IPS DF 6.9 (cell line): ENCODE measurements at places on chromosomes 2 and 18.

GRCh38 chr18:78208461-78208860 lies 771.2 kb upstream of the SALL3 start:
- H3K27ac ChIP-seq = no peak overlapping the region
- DNase-seq = no peak
- no peaks in the 10 kb centered on the region for H3K27me3 ChIP-seq
- H3K4me1 ChIP-seq = peaks cover 2% of the 10 kb centered on the region; the same call in 1 of the 2 replicates
- no peaks in the 10 kb centered on the region for H3K36me3 ChIP-seq

DNA sequence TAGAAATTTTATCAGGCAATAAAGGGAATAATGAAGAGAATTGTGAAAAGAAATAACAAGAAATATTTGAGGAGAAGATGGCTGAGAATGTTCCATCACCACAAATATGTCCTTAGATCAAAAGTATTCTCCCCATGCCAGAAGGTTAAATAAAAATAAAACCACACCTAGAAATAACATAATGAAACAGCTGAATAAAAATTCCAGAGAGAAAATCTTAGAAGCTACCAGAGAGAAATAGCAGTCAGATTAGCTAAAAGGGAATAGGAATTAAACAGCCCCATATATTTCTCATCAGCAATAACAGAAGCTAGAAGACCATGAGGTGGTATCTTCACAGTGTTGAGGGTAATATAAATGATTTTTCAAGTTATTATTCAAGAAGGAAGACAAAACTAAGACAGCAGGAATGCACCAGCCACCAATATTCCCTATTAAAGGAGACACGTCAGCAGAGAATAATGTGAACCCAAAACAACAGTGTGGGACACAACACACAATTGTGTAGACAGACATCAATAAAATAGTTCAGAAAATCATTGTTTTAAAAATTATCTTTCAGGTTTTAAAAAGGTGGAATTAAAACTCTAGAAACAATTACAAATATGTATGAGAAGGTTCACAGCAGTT lies 82.0 kb upstream of the NEDD4L start:
- H3K27me3 ChIP-seq = no peaks in the 10 kb centered on the region
- H3K36me3 ChIP-seq = no peaks in the 10 kb centered on the region
- DNase-seq = no peak

DNA sequence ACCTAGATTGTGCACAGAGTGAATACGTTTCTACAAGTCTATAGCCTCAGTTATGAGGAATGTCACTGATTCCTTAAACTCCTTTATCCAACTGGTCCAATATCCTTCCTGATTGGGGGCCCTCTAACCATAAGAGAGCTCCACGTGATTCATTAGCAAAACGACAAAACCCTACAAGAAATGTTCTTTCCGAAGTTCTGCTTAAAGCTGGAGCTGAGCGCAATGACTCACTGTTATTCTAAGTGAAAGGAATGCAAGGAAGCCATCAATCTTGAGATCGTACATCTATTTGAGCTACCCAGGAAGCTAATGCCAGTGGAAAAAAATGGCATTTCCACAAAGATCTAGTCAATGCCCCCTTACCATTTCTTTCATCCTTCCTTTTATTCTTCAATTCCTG lies 354.9 kb upstream of the CDH20 start:
- DNase-seq = no peak
- no peak overlapping the region for H3K27ac ChIP-seq
- H3K27me3 ChIP-seq = no peaks in the 10 kb centered on the region
- H3K36me3 ChIP-seq = no peaks in the 10 kb centered on the region

- no peaks in the 10 kb centered on the region for H3K36me3 ChIP-seq
- no peaks in the 10 kb centered on the region for H3K27me3 ChIP-seq
- H3K4me1 ChIP-seq = no peaks in the 10 kb centered on the region; the same call in 1 of the 2 replicates
- no peak overlapping the region for H3K27ac ChIP-seq
- DNase-seq = no peak
Measured at GRCh38 chr2:3312576-3313345, 64.9 kb downstream of the EIPR1 start.

DNA sequence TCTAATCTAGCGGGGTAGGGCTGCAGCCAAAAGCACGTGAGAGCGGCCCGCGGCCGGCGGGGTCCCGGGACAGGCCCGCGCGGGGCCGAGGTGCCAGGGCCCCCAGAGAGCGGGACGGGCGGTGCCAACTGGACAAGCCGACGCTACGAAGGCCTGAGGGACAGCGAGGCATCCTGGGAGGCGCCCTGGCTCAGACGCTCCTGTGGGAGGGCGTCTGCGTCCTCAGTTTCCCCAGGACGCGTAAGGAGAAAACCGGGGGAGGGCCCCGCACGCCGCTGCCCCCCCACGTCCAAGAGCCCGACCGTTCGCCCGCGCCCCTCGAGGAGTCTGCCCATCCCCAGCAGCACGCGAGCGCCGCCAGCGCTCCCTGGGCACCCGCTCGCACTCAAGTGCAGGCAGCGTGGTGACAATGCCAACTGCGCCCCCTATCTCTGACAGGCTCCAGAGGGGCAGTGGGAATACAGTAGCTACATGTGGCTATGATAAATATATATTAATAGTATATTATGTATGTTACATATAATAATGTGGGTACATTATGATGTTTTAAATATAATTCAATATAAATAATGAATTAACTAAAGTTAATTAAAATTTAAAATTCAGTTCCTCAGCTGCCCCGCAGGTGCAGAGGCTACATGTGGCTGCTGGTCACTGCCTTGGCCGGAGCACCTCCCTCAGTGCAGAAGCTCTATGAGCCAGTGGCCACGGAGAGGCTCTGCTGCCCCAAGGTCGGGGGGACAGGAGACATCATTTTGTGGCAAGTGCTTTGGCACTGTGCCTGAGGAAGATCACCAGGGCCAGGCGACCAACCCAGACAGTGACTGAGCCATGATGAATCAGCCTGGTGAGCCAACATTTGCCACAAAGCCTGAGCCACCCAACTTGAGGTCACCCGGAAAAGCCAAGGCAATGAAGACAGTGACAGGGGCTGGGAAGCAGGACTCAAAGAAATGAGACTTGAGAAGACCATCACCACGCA lies 5.5 kb upstream of the SFT2D3 start:
- no peaks in the 10 kb centered on the region for H3K27me3 ChIP-seq
- no peak for DNase-seq
- H3K36me3 ChIP-seq = no peaks in the 10 kb centered on the region
- H3K27ac ChIP-seq = no peak overlapping the region

DNA sequence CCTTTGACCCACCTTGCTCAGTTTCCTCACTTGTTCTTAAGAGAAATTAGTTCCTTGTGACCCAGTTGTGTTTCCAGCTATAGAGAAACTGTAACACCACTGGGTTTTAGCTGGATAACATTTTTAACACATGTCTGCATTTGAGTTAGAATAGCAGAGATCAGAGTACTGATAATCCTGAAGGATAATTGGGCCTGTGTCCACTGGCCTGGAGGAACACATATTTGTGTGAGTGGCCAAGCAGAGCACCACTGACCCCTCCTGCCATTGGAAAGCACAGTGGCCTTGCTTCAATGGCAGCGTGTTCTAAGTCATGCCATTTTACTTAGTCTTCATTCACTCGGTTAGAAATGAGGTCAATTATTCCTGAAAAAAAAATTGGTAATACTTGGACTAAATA lies 42.6 kb downstream of the PKP4 start:
- H3K27ac ChIP-seq = no peak overlapping the region
- H3K36me3 ChIP-seq = no peaks in the 10 kb centered on the region
- H3K27me3 ChIP-seq = no peaks in the 10 kb centered on the region
- no peak overlapping the region for H3K4me3 ChIP-seq
- DNase-seq = no peak

DNA sequence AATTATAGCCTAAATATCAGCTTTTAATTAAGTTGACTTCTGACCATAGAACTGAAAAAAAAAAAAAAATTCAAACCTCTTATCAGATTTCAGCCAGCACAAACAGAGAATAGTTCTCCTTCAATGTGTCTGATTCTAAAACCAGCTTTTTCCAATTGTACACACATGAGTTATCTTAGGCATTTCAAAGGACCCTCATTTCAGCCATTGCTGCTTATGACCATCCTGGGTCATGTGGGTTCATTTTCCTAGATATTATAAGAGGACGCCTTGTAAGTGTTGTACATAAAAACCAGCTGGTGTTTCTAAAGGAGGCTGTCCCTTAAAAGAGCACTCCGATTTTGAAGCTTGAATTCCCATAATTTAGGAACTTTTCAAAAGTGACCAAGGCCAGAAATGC lies 62.3 kb upstream of the DYNC1I2 start:
- no peak overlapping the region for H3K27ac ChIP-seq
- no peaks in the 10 kb centered on the region for H3K27me3 ChIP-seq
- no peak overlapping the region for H3K4me3 ChIP-seq
- no peak for DNase-seq

DNA sequence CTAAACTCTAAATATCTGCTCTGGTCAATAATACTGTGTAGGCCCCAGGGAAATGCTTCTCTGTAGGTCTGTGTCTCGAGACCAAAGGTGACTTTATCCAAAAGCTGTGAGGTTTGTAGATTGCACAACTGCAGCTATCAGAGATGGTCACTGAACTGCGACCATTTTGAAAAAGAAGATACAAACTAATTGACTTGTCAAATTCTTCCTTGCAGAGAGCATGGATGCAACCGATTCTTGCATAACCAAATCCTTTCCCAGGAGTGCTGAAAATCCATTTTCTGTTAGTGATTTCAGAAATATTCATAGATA lies 155.8 kb downstream of the SH3BP4 start:
- DNase-seq = no peak
- H3K4me3 ChIP-seq = no peak overlapping the region
- H3K27ac ChIP-seq = no peak overlapping the region
- H3K36me3 ChIP-seq = no peaks in the 10 kb centered on the region
- H3K4me1 ChIP-seq = no peaks in the 10 kb centered on the region
- no peaks in the 10 kb centered on the region for H3K27me3 ChIP-seq

GRCh38 chr2:5290900-5291546 lies 401.2 kb upstream of the SOX11 start:
- no peak overlapping the region for H3K27ac ChIP-seq
- H3K27me3 ChIP-seq = no peaks in the 10 kb centered on the region
- H3K36me3 ChIP-seq = no peaks in the 10 kb centered on the region
- no peak overlapping the region for H3K4me3 ChIP-seq
- no peaks in the 10 kb centered on the region for H3K4me1 ChIP-seq

- H3K4me3 ChIP-seq = no peak overlapping the region
- no peak for DNase-seq
- no peaks in the 10 kb centered on the region for H3K36me3 ChIP-seq
- H3K4me1 ChIP-seq = no peaks in the 10 kb centered on the region
Measured at GRCh38 chr18:42606886-42607495, 508.5 kb downstream of the RIT2 start.

- no peak overlapping the region for H3K4me3 ChIP-seq
- no peaks in the 10 kb centered on the region for H3K27me3 ChIP-seq
- 0 out of 2 replicates have a peak, but pooled peaks cover 1% of the 10 kb centered on the region for H3K4me1 ChIP-seq
- H3K27ac ChIP-seq = no peak overlapping the region
- H3K36me3 ChIP-seq = no peaks in the 10 kb centered on the region
Measured at GRCh38 chr2:144849612-144850011, 329.7 kb upstream of the ZEB2 start.

DNA sequence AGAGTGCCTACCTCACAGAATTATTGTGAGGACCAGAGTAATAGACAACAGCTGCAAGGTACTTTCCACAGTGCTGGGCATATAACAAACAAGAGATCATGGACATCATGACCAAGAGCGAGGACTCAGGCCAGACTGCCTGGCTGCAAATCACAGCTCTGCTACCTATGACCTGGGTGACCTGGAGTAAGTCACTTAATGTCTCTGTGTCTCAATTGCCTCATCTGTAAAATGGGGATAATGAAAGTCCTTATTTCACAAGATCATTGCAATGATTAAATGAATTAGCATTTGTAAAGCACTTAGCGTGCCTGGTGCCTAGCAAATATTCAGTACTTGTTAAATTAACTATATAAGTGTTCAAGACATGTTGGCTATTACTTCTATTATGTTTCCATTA lies 59.7 kb downstream of the PRKCE start:
- H3K36me3 ChIP-seq = no peaks in the 10 kb centered on the region
- H3K4me3 ChIP-seq = no peak overlapping the region

DNA sequence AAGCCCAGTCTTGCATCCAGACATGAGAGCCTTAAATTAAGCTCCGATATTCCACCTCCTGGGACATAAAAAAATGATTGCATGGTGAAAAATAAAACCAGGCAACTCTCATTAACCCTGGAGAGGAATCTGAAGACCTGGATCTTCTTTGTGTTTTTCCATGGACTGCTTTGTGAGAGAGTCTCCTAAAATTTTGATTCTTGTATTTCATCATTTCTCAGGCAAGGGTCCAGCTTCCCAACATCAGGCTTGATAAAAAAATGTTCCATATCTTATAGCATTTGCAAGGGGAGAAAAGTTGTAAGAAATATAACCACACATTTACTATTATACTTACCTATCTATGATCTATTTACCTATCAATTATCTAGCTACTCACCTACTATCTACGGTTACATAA lies 327.5 kb upstream of the SPHKAP start:
- no peak overlapping the region for H3K4me3 ChIP-seq
- no peak overlapping the region for H3K27ac ChIP-seq
- H3K4me1 ChIP-seq = 0 out of 2 replicates have a peak, but pooled peaks cover 1% of the 10 kb centered on the region
- H3K27me3 ChIP-seq = no peaks in the 10 kb centered on the region
- no peaks in the 10 kb centered on the region for H3K36me3 ChIP-seq

DNA sequence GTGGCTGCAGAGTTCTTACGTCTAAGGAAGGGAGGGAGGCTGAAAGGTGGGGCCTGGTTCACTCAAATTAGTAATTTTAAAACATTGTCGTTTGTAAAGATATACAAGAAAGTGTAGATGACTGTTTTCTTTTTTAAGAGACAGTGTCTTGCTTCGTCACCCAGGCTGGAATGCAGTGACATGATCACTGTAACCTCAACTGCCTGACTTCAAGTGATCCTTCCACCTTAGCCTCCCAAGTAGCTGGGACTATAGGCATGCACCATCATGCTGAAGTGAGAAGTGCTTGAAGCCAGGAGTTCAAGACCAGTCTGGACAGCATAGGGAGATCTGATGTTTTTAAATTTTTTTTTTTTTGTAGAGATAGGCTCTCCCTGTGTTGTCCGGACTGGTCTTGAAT lies 52.9 kb downstream of the HNRNPLL start:
- no peaks in the 10 kb centered on the region for H3K27me3 ChIP-seq
- no peak overlapping the region for H3K4me3 ChIP-seq
- no peaks in the 10 kb centered on the region for H3K4me1 ChIP-seq
- no peak overlapping the region for H3K27ac ChIP-seq
- H3K36me3 ChIP-seq = no peaks in the 10 kb centered on the region
- no peak for DNase-seq

GRCh38 chr2:216650626-216651257 lies 17.5 kb downstream of the IGFBP2 start:
- DNase-seq = no peak
- no peak overlapping the region for H3K4me3 ChIP-seq
- H3K27me3 ChIP-seq = no peaks in the 10 kb centered on the region
- H3K27ac ChIP-seq = no peak overlapping the region

GRCh38 chr2:210421916-210422315 lies 54.6 kb downstream of the LANCL1 start:
- DNase-seq = no peak
- no peaks in the 10 kb centered on the region for H3K27me3 ChIP-seq
- H3K27ac ChIP-seq = no peak overlapping the region
- no peaks in the 10 kb centered on the region for H3K36me3 ChIP-seq
- no peaks in the 10 kb centered on the region for H3K4me1 ChIP-seq
